Mesothelial cell of epicardium (in vitro differentiated cells): ENCODE measurements at places on chromosomes 12 and 14.
A peak's percentile ranks its signal among the peaks of the same experiment; 100 is the strongest.

GRCh38 chr12:63792338-63792737, 12.6 kb downstream of the RXYLT1 start:
- H3K27ac ChIP-seq, result no peak overlapping the region
- H3K4me1 ChIP-seq, result no peaks in the 10 kb centered on the region
- no peak for DNase-seq
- H3K36me3 ChIP-seq, result peaks cover 35% of the 10 kb centered on the region

DNA sequence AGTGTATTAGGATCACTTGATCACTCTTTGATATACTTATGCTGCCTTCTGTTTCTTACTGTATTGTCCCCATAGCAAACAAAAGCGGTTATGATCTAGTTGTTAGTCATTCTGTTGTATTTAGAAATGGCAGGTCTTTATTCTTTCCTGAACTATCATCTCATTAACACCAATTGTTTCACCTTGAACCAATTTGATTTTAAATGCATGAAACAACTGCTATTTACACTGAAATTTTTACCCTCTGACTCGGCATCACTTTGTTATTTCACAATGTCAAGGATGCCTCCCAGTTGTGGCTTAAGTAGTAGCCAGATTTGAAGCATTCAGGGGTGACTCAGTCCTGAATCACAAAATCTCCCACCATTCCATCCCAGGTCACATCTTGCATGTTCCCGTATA, 303.5 kb downstream of the EGLN3 start:
- peaks cover 60% of the 10 kb centered on the region for H3K27me3 ChIP-seq
- no peak overlapping the region for H3K4me3 ChIP-seq
- no peak for DNase-seq

DNA sequence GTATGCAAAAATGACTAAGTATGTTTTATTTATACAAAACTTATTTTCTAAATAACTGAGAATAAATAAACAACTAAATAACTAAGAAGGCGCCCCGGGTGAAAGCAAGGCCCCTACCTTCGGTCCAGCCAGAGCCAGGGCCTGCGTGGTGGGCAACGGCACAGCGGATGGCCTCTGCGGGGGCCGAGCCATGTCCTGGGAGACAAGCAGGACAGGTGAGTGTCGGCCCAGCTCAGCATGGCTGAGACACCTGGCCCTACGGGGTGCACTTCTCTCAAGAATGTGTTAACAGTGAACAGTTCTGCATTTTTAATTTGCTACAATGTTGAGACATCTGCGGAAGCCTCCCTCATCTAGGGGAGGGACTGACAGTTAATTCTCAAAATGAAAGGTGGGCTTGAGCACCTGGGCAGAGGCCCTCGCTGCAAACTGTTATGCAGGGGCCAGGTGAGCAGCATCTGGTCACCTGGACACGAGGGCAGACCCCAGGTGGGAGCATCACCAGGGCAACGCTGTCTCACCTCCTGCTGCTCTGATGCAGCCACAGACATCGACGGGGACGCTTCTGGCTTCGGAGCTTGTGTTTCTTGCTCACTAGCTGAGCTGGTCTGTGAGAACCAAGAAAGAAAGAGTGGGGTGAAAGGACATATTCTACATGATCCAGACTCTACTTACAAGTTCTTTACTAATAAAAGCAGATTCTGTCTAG, 31.8 kb downstream of the AMN start:
- no peak overlapping the region for H3K27ac ChIP-seq
- H3K36me3 ChIP-seq, result peaks cover 35% of the 10 kb centered on the region
- no peaks in the 10 kb centered on the region for H3K27me3 ChIP-seq
- H3K4me3 ChIP-seq, result no peak overlapping the region

DNA sequence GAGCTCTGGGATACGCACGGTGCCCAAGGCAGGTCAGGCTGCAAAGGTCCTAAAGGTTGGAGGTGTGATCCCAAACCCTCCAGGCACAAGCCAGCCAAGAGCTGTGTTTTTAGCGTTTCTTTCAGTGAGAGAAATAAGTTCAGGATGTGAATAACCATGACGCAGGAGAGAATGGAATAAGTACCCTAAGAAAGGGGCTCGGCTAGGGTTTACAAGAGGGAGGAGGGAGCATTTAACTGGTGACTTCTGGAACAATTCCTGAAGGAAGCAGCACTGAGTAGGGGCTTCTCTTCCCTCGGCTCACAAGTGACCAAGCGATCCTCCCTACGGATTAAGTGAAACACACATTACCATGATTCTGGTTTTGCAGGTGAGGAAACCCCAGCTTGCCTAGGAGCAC, 29.4 kb downstream of the SSH1 start:
- H3K4me3 ChIP-seq, result no peak overlapping the region
- H3K27me3 ChIP-seq, result no peaks in the 10 kb centered on the region
- H3K36me3 ChIP-seq, result peaks cover 15% of the 10 kb centered on the region
- H3K4me1 ChIP-seq, result peaks cover 45% of the 10 kb centered on the region
- peak overlapping the region; percentile 68 for H3K27ac ChIP-seq
- no peak for DNase-seq

DNA sequence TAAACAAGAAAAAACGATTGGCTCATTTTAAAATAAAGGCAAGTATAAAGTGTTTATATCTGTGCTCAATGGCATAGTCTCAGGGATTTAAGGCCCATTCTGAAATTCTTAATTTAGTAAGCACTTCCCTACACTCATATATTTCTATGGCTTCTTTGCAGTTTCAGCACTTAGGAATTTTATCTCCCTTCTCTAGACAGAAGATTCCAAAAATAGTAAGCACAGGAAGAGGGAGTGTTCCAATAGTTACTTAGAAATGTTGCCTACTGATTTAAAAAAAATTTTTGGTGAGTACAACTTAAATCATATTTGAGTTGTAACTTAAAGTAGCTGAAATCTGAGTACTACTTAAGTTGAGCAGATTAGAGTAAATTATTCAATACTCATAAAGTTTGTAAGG, 19.8 kb downstream of the INSM2 start:
- H3K27ac ChIP-seq, result no peak overlapping the region
- no peak for DNase-seq
- H3K36me3 ChIP-seq, result peaks cover 2% of the 10 kb centered on the region
- H3K4me3 ChIP-seq, result no peak overlapping the region
- H3K27me3 ChIP-seq, result no peaks in the 10 kb centered on the region
- no peaks in the 10 kb centered on the region for H3K4me1 ChIP-seq
